Stimulated activated CD4-positive, alpha-beta T cell treated with anti-CD3 and anti-CD28 coated beads, Interleukin-1b, Interleukin-23, amount 100 ng/mL, for 48 hours (primary cell): ENCODE measurements at places on chromosomes 13 and 19.
A peak's percentile ranks its signal among the peaks of the same experiment; 100 is the strongest.

DNA sequence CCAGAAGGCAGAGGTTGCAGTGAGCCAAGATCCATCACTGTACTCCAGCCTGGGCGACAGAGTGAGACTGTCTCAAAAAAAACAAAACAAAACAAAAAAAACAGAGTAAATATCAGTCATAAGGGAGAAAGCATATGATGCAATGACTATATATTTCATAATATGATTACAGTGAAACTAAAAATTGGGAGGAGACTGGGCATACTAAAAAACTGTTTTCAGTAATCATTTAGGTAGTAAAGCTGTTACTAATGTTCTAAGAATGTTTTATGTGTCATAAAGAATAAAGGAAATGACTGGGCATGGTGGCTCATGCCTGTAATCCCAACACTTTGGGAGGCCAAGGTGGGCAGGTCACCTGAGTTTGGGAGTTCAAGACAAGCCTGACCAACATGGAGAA is 15.9 kb downstream of the ZNF573 start:
- DNase-seq: peak; percentile 13

DNA sequence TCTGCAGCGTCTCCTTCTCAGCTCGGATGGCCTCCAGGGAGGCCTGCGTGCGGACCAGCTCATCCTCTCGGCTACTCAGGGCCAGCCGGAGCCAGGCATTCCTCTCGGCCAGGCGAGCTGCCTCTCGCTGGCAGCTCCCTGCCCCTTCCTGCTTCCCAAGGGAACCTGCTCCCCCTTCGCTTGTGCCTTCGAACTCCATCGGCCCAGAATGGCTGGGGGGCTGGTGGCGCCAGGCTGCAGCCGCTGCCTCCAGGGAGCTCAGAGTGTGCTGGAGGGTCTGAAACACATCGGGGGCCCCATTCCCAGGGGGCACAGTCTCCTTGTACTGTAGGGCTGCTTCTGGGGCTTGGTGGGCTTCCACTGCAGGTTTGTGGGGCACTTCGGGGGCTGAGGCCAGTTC is 2.0 kb downstream of the USHBP1 start:
- DNase-seq: no peak

GRCh38 chr13:49638744-49639072 is 10.4 kb downstream of the ARL11 start:
- DNase-seq: no peak

DNA sequence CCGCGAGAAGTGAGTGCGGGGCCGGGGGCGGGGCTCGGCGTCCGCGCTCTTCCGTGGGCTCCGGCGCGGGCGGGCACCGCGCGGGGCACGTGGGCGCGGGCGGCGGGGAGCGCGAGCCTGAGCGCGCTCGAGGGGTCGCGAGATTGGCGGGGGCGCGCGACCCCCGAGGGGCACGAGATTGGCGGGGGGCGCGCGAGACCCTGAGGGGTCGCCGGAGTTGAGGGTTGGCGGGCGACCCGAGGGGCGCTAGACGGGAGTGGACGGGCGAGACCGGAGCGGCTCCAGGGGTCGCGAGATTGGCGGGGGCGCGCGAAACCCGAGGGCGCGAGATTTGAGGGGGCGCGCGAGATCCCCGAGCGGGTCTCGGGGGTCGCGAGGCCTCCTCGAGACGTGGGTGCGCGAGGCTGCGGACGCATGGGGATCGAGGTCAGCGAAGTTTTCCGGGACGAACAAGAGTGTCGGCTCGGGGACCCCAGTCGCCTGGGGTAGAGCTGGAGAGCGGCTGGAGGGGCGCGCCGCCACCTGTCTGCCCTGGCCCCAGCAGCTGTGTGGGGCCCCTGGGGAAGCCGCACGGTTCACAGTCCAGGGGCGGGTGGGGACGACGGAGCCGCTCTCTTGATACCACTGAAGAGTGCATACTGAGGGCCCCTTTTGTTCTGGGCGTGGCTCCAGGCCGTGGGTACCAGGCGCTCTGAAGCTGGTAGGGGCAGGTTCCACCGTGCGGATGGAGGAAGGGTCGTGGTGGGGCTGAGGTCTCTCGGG is 682 bp downstream of the SSBP4 start:
- peak; percentile 53 for DNase-seq

GRCh38 chr13:114131583-114132418 is 622 bp downstream of the RASA3 start:
- no peak for DNase-seq

DNA sequence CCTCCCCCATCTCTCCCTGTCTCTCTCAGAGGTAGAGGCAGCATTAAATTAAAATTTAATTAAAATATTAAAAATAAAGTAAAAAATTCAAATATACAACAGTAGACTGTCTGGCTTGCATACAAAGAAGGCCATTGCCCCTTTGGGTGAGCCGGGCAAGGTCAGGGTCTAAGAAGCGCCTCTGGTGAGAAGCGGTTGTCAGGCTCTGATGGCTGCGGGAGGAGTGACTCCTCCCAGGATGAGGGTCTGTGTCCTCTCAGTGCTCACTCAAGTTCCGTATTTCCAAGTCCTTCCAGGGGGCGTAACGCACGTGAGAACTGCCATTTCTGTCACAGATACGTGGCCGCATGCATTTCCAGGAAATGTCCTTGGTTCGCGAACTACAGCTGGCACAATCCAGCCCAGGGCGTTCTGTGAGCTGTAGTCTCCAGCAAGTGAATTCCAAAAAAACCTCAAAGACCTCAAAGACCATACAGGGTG is 737 bp upstream of the ZNF181 start:
- no peak for DNase-seq

- no peak for DNase-seq
These were observed 269.2 kb downstream of the KLF12 start for GRCh38 chr13:73865027-73865426.

- DNase-seq: no peak
These were observed 36.5 kb upstream of the SACS start for GRCh38 chr13:23469951-23470421.

GRCh38 chr13:91313581-91313980 is 33.9 kb upstream of the MIR17HG start:
- DNase-seq: no peak

- peak; percentile 62 for DNase-seq
These were observed at the start of gene S1PR4 for GRCh38 chr19:3178377-3178972. TSS of gene S1PR4 (plus strand) at chr19:3178769. CDS start at chr19:3178793, 24 bp downstream.

GRCh38 chr19:7899751-7900378 is 3.8 kb upstream of the MAP2K7 start:
- DNase-seq: no peak

DNA sequence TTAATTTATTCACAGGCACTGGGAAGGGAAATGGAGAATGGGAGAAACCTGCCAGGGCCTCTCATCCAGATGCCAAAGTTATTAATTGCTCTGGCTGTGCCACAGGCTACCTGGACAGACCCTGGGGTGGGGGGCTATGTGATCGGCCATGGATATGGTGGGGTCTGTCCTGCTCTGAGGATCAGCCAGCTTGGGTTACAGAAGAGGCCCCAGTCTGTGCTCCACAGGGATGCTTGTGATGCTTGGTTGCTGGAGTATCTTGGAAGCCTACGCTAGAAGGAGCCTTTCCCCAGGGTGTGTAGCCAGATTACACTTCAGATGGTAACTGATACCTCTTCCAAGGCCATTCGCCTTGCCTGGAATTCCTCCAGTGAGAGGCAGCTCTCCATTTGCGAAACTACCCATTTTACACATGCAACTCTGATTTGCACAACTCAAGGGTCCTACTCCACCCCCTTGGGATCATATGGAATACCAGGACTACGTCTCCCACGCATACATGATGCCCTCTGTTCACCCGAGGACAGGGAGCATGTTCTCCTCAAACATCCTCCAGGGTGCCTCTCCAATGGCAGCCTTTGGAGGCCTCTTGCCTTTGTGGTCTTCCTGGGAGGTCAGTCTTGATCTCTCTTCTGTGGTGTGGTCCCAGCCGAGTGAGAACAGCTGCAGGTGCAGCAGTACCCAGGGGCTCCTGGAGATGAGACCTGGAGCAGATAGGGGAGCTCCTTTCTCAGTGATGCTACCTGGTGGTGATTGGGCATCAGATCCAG is 186.6 kb upstream of the TSHZ3 start:
- DNase-seq: no peak

DNA sequence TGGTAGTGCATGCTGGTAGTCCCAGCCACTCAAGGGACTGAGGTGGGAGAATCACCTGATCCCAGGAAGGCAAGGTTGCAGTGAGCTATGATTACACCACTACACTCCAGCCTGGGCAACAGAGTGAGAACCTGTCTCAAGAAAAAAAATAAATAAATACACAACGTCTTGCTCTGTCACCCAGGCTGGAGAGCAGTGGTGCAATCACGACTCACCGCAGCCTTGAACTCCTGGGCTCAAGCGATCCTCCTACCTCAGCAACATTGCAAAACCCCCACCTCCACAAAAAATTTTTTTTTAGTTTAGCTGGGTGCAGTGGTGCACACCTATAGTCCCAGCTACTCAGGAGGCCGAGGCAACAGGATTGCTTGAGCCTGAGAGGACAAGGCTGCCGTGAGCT is 8.8 kb downstream of the TPM4 start:
- DNase-seq: no peak

- peak; percentile 53 for DNase-seq
These were observed 703 bp downstream of the KLF16 start for GRCh38 chr19:1862424-1863327.

DNA sequence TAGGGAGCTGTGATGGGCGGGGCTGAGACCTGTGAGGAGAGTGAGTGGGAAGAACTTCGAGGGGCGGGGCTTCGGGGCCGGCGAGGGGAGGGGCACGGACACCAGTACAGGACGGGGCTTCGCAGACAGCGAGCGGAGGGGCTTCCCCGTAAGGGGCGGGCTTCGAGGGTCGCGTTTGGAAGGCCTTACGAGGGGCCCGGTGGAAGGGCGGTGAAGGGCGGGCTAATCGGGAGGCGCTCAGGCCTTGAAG is 4.1 kb upstream of the EMP3 start:
- DNase-seq: peak; percentile 98

DNA sequence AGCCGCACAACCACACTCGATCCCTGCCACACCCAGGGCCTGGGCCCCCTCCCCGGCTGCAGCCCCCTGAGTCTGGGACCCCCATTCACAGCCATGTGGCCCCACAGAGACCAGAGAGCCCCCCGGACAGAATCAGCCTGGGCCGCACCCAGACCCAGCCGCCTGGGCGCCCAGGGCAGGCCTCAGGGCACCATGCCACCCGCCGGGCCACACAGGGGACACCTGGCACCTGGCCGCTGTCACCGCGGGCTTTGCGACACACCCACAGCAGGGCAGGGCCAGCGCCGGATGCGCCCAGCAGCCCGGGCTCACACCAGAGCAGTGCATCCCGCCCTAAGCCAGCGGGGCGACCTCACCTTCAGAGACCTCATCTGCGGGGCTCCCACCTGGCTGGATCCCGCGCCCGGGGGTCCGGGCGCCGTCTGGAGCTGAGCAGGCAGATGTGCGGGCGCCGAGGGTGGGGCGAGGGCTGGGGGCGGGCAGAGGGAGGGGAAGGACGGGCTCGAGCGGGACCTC is 443 bp downstream of the TBXA2R start:
- no peak for DNase-seq

- DNase-seq: no peak
These were observed 98.0 kb downstream of the ESD start for GRCh38 chr13:46698910-46699460.

DNA sequence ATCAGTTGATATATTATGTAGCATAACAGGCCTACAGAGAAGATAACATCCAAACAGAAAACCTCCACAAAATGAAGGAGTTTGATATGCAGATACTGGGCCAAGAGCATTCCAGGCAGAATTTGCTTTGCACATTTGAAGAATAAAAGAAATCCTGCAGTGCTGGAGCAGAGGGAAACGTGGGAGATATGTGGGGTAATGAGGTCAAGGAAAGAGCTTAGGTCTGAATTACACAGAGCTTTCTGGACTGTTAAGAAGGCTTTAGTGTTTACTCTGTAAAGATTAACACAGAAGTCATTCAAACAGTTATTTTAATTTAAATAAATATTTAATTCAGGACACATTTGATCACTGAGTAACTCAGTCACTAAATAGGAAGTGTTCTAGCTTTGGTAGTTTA is 692.7 kb downstream of the PCDH9 start:
- DNase-seq: no peak

DNA sequence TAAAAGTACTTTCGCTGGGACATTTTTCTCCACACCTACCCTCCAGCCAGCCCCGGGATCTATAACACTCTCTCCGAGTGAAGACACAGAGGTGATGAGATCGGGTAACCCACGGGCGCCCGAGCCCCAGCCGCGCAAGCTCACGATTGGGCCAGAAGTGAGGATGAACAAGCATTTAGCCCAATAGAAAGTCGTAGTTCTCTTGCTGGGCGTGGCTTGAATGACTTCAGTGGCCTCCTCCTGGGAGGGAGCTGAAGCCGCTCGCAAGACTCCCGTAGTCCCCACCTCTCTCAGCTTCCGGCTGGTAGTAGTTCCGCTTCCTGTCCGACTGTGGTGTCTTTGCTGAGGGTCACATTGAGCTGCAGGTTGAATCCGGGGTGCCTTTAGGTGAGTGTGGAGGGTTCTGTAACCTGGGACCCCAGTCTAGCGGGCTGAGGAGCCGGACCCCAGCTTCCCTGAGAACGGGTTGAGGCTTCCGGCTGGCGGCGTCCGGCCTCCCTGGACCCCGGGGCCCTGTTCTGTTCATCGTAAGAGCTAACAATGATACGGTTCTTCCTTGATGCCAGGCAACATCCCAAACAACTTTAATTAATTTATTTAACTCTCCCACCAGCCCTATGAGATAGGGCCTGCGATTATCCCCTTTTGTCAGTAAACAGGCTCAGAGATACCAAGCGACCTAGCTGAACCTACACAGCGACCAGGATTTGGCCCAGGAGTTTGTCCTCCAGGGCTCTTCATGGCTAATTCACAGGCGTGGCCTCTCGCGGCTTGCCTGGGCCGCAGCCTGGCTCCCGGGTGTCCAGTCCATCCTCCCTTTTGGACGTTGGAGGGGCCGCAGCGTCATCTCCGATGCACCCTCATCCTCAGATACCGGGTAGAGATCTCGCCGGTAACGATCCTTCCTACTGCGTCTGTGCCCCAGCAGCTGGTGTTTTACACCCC is at the start of gene COX6B1:
COX6B1 (plus strand) TSS at position 307 of the 945 bp plus-strand sequence. CDS start 2,921 bp downstream, outside the sequence.
- peak; percentile 94 for DNase-seq

GRCh38 chr19:29724102-29724641 is 9.1 kb upstream of the C19orf12 start:
- DNase-seq: peak; percentile 21

GRCh38 chr19:39692166-39692565 is 12.1 kb upstream of the LGALS14 start:
- DNase-seq: peak; percentile 52

- DNase-seq: no peak
These were observed 1321.8 kb upstream of the PCDH9 start for GRCh38 chr13:68551701-68552522.

GRCh38 chr19:15629003-15629880 is 11.5 kb upstream of the CYP4F3 start:
- peak; percentile 84 for DNase-seq

DNA sequence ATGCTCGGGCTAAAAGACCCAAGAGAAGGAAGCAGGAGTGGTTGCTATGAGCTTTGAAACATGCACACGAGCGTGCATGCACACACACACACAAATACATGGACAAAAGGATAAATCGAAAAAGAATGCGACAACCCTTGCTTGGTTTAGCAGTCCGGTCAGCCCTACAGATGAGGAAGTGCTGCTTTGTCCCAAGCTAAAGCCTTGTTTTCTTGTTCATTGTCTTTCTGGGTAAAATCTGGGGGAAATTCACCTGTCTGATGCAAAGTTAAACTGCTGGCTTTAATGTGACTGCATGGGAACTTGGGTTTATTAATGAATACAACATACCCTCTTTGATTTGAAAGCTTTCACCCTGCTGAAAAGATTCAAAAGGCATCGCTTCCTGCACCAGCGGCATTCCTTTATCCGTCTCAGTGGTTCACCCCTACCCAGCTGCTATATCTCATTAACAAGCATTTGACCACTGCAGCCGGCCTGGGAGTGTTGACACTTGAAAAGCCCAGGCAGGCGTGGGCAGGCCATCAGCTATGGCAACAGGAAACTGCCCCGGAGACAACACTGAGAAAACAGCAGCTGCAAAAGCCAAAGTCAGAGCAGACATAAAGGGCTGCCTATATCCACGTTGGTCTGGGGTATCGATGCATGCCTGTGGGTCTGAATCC is 301.7 kb downstream of the NDFIP2 start:
- no peak for DNase-seq
